ENCODE measurements at places on chromosomes 2 and 18.

DNA sequence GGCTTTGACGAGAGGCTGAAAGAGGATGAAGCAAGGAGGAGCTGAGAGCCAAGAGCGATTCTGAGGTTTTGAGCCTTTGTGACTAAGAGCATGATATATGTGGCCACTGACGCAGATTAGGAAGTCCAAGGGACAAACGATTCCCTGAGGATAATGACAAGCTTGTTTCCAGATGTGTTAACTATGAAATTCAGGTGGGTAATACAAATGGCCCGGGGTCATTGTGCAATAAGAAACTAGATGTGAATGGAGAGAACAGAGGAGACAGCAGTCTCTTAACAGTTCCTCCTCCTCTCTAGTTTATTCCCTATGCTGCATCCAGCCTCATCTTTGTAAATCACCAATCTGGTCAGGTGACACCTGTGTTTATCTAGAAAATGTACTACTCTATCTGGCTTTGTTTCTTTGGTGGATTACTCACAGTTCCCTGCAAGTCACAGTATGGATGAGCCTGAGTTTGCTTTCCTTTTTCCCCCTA, 84.2 kb downstream of the SOCS6 start:
- no peak for DNase-seq

GRCh38 chr2:10368491-10369231, 66.0 kb downstream of the HPCAL1 start:
- DNase-seq = no peak

GRCh38 chr2:240893363-240893844, 2.6 kb downstream of the MAB21L4 start:
- DNase-seq = no peak

GRCh38 chr18:12744103-12744502, 41.3 kb downstream of the PSMG2 start:
- DNase-seq = no peak

GRCh38 chr2:120764492-120764891, 28.8 kb downstream of the GLI2 start:
- DNase-seq = no peak

Data from stimulated activated CD4-positive, alpha-beta T cell treated with anti-CD3 and anti-CD28 coated beads, Interleukin-12 subunit alpha, Interleukin-12 subunit beta, amount 100 ng/mL, for 48 hours (primary cell).